ENCODE measurements at places on chromosomes 6 and 20. TPM values are rescaled to one million over a fixed set of nuclear protein-coding genes. Genes with fewer than 3 reads are reported as not detected.

DNA sequence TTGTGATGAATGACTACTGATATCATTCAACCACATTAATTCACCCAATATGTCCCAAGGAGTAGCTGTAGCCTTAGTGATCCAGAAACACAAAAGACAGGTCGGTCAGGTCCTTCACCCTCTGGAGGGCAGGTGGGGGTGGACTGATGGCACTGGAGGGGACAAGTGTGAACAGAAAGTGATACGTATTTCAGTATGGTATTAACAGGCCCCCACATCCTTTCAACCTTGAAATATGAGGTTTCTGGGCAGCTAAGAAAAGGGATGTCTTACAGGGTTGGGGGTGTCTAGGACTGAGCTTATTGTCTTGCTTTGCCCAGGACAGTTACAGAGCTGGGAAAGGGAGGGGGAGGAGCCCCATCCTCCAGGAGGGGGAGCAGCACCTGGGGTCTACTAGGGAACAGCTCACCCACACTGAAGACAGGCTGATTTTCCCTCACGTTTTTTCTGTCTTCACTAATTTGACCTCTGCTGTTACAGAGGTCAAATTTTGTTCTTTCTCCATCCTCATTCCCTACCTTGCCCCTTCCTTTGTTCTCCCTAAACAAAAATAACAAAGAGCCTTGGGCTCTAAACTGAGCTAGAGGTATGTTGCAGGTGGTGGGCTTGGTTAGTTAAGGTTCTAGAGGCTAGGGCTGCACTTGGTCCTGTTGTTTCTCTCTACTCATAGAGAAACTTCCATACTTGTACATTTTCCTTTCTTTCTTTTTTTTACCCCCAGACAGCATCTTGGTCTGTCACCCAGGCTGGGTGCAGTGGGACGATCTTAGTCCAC, 38.0 kb upstream of the EEF1A1 start:
- no peak overlapping the region for H3K27ac ChIP-seq
- no peaks in the 10 kb centered on the region for H3K4me1 ChIP-seq
- no peaks in the 10 kb centered on the region for H3K27me3 ChIP-seq
- H3K4me3 ChIP-seq = no peak overlapping the region
- no peaks in the 10 kb centered on the region for H3K36me3 ChIP-seq

RFX6 gene
- polyA plus RNA-seq = 8.6 TPM

TMEM170B gene
- 4.7 TPM for polyA plus RNA-seq

DNA sequence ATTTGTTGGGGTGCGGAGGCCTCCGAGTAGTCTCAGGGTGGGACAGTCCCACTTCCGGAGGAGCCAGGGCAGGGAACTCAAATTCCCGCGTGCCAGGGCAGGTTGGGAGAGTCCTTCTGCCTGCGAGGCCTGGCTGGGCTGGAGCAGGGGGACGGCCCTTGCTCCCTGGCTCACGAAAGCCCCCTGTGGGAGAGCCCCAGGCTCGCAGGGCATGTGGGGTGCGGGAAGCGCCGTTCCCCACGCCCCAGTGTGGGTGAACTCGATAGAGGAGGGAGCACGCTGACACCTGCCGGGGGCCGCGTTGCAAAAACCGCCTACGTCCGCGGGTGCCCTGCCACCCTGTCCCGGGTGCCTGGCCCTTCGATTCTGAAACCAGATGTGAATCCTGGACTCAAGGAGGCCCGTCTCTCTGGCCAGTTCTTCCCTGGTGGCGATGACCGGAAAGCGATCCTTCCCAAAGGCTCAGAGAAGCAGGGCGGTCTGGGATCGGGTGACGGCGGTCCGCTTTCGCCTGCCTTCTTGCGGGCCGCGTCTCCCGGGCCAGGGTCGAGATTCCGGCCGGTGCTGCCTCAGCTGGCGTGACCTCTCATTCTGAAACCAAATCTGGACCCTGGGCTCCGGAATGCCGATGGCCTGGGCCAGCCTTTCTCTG, 1846.5 kb upstream of the DEFB115 start:
- no peak overlapping the region for H3K27ac ChIP-seq
- H3K27me3 ChIP-seq = no peaks in the 10 kb centered on the region
- DNase-seq = no peak

- no peaks in the 10 kb centered on the region for H3K4me1 ChIP-seq
- no peak overlapping the region for H3K4me3 ChIP-seq
- H3K27ac ChIP-seq = no peak overlapping the region
- H3K27me3 ChIP-seq = no peaks in the 10 kb centered on the region
Measured at GRCh38 chr20:35398660-35399144, 13.1 kb downstream of the UQCC1 start.

DNA sequence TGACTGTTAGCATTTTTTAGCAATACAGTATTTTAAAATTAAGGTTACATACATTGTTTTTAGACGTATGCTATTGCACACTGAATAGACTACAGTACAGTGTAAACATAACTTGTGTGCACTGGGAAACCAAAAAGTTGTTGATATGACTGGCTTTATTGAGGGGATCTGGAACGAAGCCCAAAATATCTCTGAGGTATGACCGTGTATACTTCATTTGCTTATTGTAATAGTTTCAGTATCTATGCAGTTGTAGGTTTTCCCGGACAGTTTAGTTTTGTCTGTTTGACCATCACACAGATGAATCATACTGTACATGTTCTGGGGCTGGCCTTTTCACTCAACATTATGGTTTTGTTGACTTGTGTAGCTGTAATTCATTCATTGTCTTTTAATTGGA, 6.9 kb upstream of the ZBTB12 start:
- H3K36me3 ChIP-seq = no peaks in the 10 kb centered on the region
- H3K27me3 ChIP-seq = peaks cover 6% of the 10 kb centered on the region
- no peak for DNase-seq
- no peaks in the 10 kb centered on the region for H3K4me1 ChIP-seq
- H3K27ac ChIP-seq = no peak overlapping the region

- H3K27me3 ChIP-seq = no peaks in the 10 kb centered on the region
- peaks cover 10% of the 10 kb centered on the region for H3K4me1 ChIP-seq
- H3K4me3 ChIP-seq = no peak overlapping the region
- H3K36me3 ChIP-seq = peaks cover 86% of the 10 kb centered on the region
- no peak overlapping the region for H3K27ac ChIP-seq
- peak; percentile 66 for DNase-seq
Measured at GRCh38 chr20:49948809-49949507, 12.8 kb downstream of the RNF114 start.

DNA sequence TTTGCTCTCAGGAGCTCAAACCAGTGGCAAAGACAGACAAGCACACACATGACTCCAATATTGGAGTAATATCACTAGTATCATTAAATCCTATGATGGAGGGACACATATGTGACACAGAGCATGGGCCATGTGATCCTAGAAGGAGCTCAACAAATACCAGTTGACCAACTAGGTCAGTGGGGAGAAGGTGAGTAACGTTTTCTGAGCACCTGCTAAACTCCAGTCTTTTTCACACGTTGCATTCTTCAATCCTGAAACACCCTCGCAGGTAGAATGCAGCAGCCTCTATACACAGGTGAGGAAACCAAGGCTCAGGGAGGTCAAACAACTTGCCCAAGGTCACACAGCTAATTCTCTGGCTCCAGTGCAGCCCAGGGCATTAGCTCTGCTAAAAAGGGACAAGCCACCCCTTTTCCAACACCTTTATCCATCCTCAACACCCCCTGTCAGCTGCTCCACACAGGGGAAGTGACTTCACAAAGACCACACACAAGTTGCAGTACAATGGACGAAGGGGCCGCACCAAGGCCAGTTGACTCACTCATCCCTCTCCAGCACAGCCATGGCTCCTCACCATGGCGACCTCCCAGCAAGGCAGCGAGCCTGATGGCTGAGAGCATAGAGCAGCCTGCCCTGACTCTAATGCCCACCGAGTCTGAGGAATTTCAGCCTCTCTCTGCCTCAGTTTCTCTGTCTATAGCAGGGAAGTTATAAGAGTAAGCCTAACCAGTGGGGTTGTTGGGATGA, 4.4 kb downstream of the CAPN11 start:
- no peaks in the 10 kb centered on the region for H3K36me3 ChIP-seq
- H3K27me3 ChIP-seq = no peaks in the 10 kb centered on the region
- no peaks in the 10 kb centered on the region for H3K4me1 ChIP-seq
- no peak overlapping the region for H3K27ac ChIP-seq
- H3K4me3 ChIP-seq = no peak overlapping the region

GRCh38 chr6:158819213-158819976, at the start of gene EZR:
Gene EZR (minus strand): TSS chr6:158819368. CDS start chr6:158818093, 1,275 bp downstream.
- peak; percentile 90 for DNase-seq
- H3K27me3 ChIP-seq = no peaks in the 10 kb centered on the region
- peak within 1 kb of the TSS; percentile 88 for H3K4me3 ChIP-seq
- H3K27ac ChIP-seq = peak within 1 kb of the TSS; percentile 99
- peaks cover 7% of the 10 kb centered on the region for H3K4me1 ChIP-seq
- peaks cover 12% of the 10 kb centered on the region for H3K36me3 ChIP-seq

DNA sequence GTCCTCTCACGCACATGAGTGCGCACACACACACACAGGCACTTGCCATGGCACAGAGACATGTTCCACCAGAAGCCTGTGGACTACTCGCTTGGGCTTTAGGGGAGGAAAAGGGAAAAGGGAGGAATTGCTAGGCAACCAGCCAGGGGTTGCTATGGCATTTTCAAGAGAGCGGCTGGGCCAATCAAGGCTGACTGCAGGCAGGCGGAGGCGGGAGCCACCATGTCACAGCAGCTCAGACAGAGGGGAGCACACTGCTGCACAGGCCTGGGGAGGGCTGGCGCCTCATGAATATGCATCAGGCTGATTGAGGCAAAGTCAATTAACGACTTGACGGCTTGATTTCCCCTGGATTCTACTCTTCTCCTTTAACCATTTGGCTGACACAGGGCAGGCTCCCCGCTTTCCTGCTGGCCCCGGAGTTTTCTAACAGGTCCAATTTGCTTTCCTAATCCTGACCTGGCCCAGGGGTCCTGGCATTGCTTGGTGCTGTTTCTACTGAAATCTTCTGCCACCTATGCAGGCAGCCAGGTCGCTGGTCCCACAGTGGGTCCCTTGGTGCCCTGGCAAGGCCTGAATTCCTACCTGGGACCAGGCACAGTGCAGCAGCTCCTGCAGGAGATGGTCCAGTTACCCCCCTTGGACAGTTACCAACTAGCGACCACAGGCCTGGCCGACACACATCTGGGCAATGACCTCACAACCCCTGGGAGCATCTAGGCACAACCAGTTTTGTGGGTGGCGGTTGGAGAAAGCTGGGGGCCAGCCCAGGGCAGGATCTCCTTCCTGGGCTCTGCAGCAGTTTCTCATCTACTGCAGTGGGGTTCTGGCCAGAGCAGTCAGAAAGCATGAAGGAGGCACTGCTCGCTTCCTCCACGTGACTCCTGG, 52.1 kb downstream of the YTHDF1 start:
- H3K27ac ChIP-seq = no peak overlapping the region
- H3K4me3 ChIP-seq = no peak overlapping the region
- peaks cover 6% of the 10 kb centered on the region for H3K27me3 ChIP-seq
- DNase-seq = no peak

- no peak for DNase-seq
- H3K27me3 ChIP-seq = no peaks in the 10 kb centered on the region
- H3K27ac ChIP-seq = no peak overlapping the region
- H3K36me3 ChIP-seq = no peaks in the 10 kb centered on the region
- H3K4me3 ChIP-seq = no peak overlapping the region
Measured at GRCh38 chr6:15876406-15876805, 213.6 kb upstream of the DTNBP1 start.

Measured in large intestine (tissue), 12 donors.